Muscle of leg (tissue), 16 donors: ENCODE measurements at places on chromosomes 6 and 20.

DNA sequence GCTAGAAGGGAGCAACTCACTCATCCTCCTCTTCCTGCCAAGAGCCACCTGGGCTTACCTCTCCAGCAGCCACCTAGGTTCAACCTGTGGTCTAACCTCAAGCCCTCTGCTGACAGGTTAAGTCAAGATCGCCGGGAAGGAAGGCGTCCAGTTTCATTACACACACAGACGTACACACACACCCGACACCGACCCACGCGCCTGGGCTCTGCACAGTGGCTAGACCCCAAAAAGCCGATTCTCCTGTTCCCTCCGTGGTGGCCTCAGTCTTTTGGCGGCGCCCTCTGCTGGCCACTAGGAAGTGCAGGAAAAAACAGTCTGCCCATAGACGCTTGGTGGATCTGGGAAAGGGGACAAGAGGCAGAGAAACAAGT is 52.8 kb downstream of the MRPL14 start:
- peak; percentile 96 for DNase-seq

GRCh38 chr20:4113615-4114603 is 98.6 kb upstream of the RNF24 start:
- peak; percentile 71 for DNase-seq

DNA sequence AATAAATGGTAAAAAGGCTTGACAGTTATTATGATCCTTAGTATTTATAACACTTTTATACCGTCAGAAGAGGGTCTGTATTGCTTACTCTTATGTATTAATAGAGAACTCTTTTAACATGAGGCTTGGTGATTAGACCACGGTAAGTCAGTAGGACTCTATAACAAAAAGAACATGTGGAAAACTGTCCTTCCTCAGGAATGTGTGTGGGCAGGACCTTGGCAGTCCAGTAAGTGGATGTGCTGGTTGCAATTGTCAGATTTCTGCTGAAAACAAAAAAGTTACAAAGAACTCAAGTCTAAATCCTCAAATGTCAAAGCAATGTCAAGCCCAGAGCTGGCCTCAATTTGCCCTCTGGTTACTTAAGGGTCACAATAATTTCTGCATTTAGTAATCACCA is 81.1 kb downstream of the PLCG1 start:
- DNase-seq, result peak; percentile 45

GRCh38 chr6:17179530-17180073 is 77.8 kb downstream of the STMND1 start:
- no peak for DNase-seq

GRCh38 chr6:88548891-88549505 is 382.9 kb upstream of the CNR1 start:
- DNase-seq, result no peak

DNA sequence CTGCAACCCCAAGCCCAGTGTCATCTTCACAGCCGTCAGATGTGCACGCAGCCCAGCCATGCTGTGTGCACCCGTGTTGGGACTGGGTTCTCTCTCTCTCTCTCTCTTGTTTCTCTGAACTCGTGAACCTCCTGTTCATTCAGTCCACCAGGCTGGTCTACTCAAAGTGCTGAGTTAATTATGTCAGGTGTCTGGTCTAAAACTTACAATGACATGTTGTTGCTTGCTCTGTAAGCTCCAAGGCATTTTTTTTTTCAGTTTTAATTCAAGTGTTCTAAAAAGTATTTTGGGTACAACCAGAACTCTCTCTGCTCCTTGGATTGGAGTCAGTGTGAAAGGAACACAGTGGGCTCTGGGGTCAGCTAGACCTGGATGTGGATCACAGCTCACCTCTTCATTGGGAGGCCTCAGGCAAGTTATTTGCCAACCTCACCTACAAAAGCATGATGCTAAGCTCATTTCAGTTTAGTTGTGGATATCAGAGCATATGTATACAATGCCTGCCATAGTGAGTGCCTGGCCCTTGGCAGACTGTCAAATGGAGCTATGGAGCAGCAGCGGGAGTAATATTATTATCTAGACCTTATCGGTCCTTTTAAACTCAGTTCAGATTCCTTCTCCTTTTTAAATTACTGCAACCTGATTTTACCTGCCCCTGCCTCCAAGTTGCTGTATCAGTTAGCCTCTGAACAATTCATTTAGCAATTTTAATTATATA is 59.5 kb downstream of the PLEKHG1 start:
- no peak for DNase-seq

DNA sequence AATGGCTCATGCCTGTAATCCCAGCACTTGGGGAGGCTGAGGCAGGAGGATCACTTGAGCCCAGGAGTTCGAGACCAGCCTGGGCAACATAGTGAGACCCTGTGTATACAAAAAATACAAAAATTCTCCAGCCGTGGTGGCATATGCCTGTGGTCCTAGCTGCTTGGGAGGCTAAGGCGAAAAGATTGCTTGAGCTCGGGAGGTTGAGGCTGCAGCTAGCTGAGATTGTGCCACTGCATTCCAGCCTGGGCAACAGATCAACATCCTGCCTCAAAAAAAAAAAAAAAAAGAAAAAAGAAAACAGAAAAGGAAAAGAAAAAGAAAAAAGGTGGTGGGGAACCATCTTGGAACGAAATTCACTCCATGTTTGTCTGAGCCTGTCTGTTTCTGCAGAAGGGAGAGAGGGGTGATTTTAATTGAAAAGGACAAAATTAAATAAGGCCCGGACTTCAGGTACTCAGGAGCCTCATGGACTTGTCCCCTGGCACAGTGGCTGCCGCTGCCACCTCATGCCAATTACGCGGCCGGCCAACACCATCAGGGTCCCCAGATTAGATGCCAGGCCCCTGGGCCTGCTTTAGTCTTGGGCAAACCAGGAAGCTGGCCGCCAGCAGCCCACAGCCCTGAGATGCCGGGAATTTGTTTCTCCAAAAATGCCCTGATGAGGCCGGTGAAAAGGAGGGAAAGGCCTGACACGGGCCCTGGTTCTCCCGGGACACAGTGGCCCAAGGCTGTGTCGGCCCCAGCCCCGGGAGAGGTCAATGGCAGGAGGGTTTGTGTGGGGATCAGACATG is 37.8 kb upstream of the STX16 start:
- no peak for DNase-seq

DNA sequence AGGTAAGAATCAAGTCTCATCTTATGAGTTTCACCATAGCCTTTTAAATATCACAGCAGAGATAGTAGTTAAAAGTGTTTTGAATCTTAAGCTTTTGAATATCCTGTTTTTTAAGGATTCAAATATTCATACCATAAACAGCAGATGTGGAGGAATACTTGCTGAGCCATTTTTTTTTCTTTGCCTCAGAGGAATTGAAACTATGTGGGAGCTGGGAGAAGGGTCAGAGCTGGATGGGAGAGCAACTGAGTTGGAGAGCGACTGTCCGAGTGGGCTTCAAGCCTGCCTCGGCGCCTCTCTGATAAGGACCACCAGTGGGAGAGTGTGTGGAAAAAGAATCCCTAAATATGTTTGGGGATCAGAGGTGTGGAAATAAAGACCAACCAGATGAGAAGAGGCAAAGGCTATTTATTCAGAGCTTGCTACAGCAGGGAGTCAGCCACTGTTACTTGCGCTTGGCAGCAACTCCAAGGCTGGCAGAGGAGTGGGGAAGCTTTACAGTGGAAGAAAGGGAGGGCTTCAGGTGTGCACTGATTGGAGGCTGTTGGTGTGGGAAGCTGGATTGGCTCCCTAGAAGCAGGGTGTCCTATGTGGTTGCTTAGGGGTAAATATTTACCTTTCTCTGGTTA is 34.3 kb upstream of the MCUR1 start:
- peak; percentile 73 for DNase-seq

DNA sequence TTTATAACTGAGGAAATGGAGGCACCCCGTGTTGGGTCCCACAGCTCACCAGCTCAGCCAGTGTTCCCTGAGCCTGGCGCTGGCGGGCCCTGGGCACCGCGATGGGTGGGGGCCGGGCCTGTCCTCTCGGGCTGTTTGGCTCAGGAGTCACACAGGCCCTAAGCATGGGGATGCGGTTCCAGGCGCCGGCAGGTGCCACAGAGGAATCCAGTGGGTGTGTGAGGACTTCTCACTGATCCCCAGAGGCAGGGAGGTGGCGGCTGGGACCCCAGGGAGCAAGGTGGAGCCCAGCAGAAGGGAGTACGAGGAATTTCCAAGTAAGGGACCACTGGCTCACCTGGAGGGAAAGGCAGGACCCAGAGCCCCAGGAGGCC is 57.5 kb downstream of the IRF4 start:
- DNase-seq, result no peak

GRCh38 chr6:31949926-31950548 is 4.1 kb downstream of the CFB start:
- no peak for DNase-seq

DNA sequence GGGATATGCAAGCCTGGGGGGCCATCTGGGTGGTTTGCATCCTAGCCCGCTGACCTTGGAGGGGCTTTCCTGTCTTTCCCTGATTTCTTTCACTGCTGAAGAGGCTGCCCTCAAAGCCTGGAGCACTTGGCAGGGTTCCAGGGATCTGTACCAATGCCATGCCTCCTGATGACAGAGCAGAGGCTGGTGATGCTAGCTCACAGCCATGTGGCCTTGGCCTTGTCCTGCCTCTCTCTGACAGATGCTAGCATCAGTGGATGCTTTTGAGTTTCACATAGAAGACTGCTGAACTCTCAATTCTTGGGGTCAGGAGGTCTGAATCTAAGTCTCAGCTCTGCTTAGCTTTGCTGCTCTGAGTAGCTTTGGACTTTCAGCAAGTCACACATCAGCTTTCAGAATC is 21.9 kb upstream of the RREB1 start:
- peak; percentile 35 for DNase-seq

GRCh38 chr6:167951781-167952511 is 45.5 kb upstream of the KIF25 start:
- DNase-seq, result no peak

DNA sequence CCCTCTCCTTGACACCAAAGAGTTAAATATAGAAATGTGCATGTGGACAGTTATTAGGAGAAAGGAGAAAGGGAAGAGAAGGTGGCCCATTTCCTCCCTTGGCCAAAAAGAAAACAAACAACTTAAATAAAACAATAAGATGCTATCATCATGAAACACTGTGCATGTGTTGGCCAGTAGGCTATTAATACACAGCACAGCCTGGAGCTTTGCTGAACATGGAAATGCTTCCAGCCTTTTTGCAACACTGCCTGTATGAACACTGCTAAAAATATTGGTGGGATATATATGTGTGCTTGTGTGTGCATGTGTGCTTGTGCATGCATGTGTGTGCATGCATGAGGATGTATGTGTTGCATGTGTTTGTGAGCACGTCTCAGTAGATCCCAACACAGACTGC is 100.4 kb downstream of the LY86 start:
- peak; percentile 58 for DNase-seq

DNA sequence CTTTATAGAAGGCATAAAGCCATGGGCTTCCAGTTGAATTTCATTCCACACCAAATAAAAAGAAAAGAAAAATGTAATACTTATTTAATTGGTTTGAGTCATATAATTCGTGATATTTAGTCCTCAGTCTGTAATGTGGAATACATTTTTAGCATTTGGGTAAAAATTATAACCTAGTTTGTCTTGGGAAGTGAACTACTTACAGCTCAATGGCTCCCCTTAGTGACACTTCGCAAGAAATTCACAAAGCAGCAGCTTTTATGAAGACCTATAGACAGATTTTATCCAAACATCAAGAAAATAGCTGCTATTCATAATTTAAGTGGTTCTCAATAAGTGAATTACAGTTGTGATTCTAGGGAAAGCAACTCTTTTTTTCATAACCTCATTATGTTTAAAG is 72.1 kb downstream of the RSPO3 start:
- peak; percentile 66 for DNase-seq

DNA sequence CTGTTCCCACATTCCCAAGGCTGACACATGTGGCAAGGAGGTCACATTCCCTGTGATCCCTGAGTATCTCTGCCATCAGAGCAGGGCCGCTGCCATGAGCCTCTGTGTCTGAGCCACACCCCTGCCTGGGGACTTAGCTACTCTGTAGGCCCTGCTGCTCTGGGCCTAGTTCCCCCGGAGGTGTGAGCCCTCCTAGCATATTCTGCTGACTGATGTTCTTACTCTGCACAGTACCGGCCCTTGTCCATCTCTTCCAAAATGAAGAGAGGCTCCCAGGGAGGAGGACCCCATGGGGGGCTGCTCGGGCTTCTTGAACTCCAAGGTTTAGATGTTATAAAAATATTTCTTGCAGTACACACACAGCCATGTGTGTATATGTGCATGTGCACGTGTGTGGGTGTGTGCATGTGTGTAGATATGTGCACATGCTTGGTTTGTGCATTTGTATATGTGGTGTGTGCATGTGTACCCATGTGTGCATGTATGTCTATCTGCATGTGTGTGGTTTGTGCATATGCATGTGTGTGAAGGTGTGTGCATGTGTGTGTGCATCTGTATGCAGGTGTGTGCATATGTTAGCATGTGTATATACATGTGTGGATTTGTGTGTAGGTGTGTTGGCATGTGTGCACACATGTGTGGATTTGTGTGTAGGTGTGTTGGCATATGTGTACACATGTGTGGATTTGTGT is 101.2 kb downstream of the ERMARD start:
- DNase-seq, result no peak

DNA sequence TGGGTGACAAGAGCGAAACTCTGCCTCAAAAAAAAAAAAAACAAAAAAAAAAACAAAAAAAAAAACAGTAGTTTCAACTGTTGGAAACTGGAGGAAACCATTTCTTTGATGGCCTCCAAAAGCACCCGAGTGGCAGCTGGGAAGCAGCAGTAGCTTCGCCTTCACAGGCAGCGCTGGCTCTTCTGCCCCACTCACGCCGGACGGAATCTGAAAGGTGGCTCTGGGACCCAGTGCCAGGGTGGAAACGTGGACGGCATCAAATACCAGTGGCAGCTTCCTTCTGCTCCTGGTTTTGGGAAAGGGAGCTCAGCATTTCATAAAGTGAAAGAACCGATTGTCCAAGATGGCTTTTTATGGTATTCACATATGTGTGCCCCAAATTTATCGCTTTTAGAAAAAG is 159.4 kb downstream of the SMOC2 start:
- no peak for DNase-seq

DNA sequence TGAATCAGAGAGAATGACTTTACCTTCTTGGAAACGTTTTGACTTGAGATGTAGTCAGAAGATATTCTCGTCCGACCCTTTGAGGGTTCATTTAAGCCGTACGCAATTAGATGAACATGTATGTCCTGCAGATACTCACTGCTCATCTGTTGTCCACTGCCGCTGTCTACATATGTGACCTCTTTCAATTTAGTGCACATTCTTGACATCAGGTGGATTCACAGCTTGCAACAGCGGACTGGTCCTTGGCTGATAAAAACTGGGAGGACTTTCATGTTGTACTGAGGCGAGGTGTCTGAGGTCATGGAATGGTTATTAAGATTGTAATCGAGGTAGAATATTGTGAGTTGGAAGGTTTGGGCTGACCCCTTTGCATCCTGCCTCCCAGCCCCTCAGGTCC is 194.2 kb downstream of the JARID2 start:
- DNase-seq, result no peak

GRCh38 chr20:44869471-44869870 is 16.0 kb upstream of the YWHAB start:
- no peak for DNase-seq

- DNase-seq, result peak; percentile 5
Observed at GRCh38 chr6:122673343-122673961, 63.2 kb downstream of the PKIB start.

DNA sequence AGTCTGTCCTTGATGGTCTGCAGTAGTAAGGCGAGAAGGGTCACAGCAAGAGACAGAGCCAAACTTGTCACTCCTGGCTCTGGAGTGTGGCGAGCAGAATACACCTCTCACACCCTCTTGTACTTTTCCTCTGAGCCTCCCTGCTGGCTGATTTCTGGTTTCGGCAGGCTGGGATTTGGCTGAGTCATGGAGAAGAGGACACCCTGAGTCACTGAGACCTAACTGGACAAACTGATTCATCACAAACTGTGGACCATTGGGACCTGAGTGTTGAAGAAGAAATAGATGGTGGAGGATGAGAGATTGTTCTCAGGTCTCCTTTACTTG is 101.7 kb downstream of the F13A1 start:
- DNase-seq, result no peak

- DNase-seq, result no peak
Observed at GRCh38 chr6:156787569-156788492, 10.7 kb downstream of the ARID1B start.
